Central memory CD4-positive, alpha-beta T cell (primary cell): ENCODE measurements at places on chromosomes 2 and 18.

- no peak for DNase-seq
Observed at GRCh38 chr2:191176305-191176704, 25.5 kb upstream of the STAT4 start.

DNA sequence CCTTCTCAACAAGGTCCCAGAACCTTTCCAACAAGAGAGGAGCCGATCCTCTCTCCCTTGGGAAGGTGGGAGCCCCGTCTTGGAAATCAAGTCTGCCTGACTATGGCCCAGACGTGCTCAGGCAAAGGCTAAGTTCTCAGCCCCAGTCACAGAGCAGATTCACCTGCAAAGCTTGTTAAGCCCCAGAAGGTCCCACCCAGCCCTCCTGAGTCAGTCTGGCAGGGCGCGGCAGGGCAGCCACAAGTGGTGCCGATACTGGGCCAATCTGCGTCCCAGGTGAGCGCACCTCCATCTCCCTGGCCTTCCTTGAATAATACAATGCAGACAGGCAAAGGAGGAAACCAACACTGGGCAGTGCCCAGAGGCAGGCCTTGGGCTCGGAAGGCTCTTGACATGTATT lies 15.0 kb downstream of the CRACDL start:
- DNase-seq, result no peak

DNA sequence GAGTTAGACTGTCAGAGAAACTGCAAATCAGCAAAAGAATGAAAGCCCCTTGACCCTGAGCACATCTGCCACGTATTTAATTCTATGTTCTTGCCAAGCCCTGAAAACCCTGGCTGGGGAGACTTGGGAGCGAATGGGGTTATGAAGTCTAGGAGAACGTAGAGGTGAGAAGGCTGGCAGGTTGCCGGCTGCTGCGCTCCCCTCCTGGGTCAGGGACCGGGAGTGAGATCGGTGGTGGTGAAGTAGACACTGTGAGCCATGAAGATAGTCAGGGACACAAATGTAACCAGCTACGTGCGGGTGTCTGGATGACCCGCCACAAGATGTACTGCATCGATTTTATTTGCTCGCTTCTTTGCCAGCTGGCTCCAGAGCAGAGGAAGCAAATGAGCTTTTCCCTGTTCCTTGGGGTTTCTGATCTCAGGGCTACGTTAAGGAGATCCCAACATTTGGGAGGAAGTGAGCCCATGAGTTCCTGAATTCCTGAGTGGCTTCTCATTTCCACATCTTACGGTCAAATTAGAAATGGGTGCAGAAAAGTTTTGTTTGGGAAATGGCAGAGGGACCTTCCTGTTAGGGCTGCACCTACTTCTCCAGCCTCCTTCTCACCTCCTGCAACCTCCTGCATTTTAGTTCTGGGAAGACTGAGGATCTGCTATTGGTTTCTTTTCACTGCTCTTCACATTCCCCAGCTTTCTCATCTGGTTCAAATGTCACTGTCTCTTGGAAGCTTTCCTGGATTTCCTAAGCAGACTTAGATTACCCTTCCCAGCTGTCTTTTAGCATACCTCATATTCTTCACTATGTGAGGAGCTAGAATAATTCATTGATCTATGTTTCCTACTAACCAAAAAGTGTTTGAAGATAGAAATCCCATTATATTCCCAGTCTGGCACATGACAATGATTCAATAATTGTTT lies 360.6 kb downstream of the ZNF521 start:
- DNase-seq, result no peak

- no peak for DNase-seq
Observed at GRCh38 chr2:140539242-140539875, 1591.5 kb downstream of the LRP1B start.

DNA sequence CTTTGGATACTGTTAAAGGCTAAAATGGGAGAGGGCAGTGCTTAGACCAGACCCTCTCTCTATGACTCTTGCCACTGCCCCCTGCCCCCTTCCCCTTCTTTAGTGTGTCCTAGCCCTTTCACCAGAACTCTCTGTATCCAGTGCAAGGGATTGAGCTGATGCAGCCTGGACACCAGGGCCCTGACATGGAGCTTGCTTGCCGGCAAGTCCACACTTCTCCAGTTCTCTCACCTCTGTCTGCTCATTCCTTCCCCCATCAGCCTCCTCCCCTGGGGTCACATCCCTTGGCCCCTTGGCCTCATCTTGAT lies 1.5 kb upstream of the WNT6 start:
- DNase-seq, result no peak

- DNase-seq, result no peak
Observed at GRCh38 chr18:8011361-8011760, 444.2 kb downstream of the PTPRM start.

GRCh38 chr18:75782826-75783225 lies 355.3 kb upstream of the SMIM21 start:
- no peak for DNase-seq

- DNase-seq, result no peak
Observed at GRCh38 chr2:203623096-203623495, 83.3 kb upstream of the CD28 start.

DNA sequence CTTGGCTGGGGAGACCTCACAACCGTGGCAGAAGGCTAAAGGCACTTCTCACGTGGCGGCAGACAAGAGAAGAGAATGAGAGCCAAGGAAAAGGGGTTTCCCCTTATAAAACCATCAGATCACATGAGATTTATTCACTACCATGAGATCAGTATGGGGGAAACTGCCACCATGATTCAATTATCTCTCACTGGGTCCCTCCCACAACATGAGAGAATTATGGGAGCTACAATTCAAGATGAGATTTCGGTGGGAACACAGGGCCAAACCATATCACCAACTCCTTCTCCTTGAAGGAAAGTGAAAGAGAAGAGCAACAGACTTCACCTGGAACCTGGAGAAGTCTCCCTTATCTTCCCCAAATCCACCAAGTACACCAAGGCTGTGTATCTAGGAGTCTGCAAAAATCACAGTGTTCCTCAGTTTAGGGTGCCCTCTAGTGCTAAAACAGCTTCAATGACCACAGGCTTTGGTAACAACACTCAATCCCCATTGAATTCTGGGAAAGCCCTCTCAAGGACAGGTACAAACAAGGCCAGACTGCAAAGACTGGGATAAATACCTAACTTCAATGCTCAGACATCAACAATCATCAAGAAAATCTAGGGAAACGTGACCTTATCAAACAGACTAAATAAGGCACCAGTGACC lies 148.8 kb upstream of the SRD5A2 start:
- DNase-seq, result no peak

- no peak for DNase-seq
Observed at GRCh38 chr2:15812187-15812780, 128.1 kb upstream of the MYCN start.

DNA sequence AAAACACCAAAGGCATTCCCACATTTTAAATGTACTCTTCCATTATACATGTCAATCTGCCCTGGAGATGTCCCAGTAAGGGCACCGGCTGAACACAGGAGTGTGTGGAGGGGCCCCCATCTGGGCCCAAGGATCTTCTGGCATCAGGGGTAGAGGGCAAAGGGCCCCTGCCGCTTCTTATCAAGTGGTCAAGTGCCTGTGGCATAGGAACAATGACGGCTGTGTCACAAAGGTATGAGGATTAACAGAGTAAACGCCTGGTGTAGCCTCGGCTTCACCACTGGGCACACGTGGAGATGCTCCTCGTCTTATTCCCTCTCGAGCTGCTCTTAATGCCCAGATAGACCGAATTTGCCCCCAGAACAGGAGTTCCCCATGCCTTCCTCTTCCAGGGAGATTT lies 169.7 kb upstream of the GLI2 start:
- DNase-seq, result no peak

- no peak for DNase-seq
Observed at GRCh38 chr2:106274668-106275067, 80.6 kb upstream of the UXS1 start.

DNA sequence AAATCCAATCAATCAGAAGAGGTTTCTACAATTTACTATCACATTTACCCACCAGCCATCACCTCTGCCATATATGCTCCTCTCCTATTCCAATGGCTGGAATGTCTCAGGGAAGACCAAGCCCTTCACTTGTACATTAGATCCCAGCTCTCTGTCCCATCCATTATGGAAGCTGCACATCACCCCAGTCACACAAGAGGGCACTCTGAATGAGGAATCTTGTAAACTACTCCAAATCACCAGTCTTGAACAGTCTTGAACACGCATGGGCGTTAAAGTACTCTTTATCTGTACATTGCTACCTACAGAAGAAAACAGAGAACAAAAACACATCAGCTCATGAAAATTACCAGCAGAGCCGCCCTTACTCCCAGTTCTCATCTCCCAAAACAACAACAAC lies 38.7 kb downstream of the ZC3H8 start:
- no peak for DNase-seq

DNA sequence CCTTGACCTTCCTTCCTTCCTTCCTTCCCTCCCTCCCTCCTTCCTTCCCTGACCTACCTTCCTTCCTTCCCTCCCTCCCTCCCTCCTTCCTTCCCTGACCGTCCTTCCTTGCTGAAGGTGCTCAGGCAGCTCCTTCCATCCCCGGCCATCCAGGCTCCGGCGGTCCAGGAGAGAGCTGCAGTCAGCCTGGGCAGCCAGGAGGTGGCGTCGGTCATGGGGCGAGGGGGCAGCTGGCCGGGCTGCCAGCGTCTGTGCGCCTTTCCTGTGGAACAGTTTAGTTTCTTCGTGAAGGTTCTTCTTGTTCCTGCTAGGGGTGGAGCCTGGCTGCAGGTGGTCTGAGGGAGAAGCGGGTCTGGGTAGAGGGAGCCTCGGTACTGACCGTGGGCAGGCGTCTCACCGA lies 15.7 kb downstream of the GPR35 start:
- no peak for DNase-seq

DNA sequence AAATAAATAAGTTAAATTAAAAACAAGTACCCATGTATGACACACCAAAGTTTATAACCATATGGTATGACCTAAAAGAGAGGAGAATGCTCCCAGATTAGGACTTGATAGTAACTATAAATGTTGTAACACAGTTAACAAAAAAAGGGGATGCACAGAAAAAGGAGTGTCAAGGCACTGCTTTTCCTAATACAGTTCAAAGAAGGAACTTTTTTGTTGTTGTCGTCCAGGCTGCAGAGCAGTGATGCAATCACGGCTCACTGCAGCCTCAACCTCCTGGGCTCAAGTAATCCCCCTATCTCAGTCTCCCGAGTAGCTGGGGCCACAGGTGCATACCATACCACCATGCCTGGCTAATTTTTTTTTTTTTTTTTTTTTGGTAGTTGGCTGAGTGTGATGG lies 2.7 kb downstream of the NARS1 start:
- DNase-seq, result no peak

DNA sequence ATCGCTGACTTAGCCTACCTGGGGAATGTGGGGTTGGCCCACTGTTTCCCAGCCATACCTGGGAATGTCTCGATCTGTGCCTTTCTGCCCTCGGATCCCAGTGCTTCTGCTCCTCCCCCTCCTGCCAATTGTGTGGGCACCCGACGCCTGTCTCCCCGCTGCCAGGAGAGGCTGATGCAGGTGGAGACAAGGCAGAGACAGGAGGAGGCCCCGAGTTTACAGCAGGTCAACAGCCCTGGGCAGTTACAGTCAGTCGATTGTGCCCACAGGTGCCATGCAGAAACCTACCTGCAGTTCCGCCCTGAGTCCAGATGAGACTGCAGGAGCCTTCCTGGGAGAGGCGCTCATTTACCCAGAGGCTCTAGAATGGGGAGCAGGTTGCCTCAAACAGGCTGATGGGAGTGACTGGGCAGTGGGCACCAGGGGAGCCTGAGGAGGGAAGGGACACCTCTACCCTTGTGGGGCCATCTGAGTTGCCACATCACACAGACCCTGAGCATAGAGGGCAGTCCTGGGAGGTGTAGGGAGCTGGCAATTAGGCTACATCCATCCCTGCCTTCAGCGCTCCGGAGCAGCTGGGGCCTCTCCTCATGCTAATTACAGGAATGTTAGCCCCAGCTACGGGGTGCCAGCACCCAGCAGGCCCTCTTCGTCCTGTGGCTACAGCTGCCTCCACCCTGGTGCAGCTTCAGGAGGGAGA lies 300.1 kb downstream of the NDUFA10 start:
- no peak for DNase-seq

- DNase-seq, result no peak
Observed at GRCh38 chr2:205386109-205386508, 296.2 kb upstream of the NRP2 start.

- peak; percentile 51 for DNase-seq
Observed at GRCh38 chr2:238231251-238231793, 8.5 kb downstream of the HES6 start.

GRCh38 chr2:42927334-42928160 lies 135.2 kb upstream of the HAAO start:
- DNase-seq, result no peak
